Stimulated activated CD4-positive, alpha-beta T cell treated with anti-CD3 and anti-CD28 coated beads, Interleukin-1b, Interleukin-23, amount 100 ng/mL, for 24 hours (primary cell): ENCODE measurements at places on chromosomes 1 and 21.

GRCh38 chr1:155932081-155932480 lies 2.1 kb downstream of the KHDC4 start:
- no peak for DNase-seq

GRCh38 chr1:212964102-212964501 lies 13.8 kb downstream of the VASH2 start:
- no peak for DNase-seq

DNA sequence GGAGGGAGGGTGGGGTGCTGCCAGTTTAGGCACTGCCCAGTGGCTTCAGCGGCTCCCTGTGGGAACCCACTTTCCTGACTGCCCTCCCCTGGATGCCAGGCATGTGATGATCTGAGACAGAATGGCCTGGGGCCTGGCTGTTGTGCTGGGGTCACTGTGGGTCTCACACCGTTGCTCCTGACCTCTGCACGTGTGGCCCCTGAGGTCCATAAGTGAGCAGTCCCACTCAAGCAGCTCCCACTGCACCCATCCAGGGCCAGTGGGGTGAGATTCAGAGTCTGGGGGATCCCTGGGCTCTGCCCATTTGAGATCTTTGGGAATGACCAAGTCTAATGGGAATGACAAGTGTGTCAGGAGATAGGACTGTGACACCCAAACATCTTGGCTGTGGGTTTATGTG lies 18.0 kb downstream of the PODN start:
- no peak for DNase-seq

DNA sequence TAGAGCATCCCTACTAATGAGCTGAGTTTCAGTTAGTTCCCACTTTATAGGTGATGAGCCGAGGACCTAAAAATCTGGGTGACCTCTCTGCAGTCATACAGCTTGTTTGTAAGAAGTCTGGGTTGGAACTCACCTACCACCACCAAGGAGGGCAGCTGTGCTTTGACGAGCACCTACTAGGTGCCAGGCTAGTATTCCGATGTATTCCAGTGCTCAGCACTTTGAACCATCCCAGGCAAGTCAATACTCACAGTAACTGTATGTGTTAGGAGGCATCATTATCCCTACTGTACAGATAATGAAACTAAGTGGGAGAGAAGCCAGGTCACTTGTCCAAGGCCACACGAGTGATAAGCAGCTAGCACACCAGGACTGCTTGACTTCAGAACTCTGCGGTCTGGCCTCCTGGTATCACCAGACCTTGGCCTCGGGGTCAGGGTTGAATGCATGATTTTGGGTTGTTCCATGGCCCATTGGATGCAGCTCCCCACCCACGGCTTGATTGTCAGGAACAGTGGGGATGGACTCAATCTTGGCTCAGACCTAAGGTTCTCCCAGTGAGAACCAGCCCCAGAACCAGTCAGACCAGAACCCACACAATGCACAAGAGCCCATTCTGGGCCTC lies 20.7 kb downstream of the ECE1 start:
- no peak for DNase-seq
